ENCODE measurements at places on chromosomes 4 and X. TPM values are rescaled to one million over a fixed set of nuclear protein-coding genes. Genes with fewer than 3 reads are reported as not detected.

GRCh38 chr4:127846061-127846460 is 34.6 kb upstream of the PLK4 start:
- no peak for DNase-seq

DNA sequence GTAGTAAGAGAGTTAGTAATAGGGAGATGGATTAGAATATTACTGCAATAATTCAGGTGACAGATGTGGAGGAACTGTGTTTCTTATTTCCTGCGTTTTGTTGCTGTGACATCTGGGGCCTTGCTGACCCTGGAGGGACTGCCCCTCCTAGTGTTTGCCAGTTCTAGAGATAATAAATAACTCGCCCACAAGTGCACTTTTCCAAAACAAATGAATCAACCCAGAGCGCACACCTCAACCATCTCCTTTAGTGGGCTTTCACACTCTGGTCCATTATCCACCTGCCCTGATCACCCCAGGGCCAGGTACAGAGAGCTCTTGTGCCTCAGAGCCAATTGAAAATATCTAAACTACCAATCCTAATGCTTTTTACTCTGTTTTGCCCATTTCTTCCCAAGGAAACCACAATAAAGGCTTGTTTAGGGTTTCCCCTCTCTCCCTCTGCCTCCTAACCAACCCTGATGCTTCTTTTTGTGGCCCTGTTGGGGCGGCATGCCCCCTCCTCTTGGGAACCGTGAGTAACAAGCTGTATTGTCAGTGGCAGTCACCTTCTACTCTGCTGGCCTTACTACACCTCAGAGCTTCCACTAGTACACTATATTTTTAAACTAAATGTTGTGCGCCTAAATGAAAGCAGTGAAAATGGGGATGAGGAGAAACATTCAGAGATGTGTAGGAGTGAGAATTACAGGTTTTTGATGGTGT is 270.5 kb downstream of the TENM3 start:
- DNase-seq: no peak

- DNase-seq: no peak
Observed at GRCh38 chr4:25100710-25101109, 59.5 kb downstream of the SEPSECS start.

Gene FRG2
- not detected for total RNA-seq

DNA sequence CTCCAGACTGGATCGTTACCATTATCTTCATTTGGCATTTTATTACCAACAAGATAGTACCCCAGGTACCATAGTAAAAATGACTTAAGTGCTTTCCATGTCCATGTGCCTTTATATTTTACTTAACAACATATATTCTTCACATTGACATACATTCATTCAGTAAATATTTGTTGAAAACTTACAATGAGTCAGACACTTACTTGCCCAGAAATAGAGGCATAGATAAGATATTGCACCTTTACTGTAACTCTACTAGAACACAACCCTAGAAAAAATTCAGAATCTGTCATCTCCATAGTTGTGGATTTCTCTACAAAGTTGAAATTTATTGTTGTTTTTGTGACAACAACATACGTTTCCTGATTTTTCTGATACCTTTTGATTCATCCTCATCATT is 640.6 kb downstream of the RPA4 start:
- DNase-seq: no peak

GRCh38 chr4:141711211-141711610 is 74.8 kb downstream of the IL15 start:
- DNase-seq: no peak

Gene CLDN22
- not detected for total RNA-seq

Gene DOK7
- 0.22 TPM for total RNA-seq

GRCh38 chr4:184476695-184477094 is 2.3 kb upstream of the IRF2 start:
- no peak for DNase-seq

DNA sequence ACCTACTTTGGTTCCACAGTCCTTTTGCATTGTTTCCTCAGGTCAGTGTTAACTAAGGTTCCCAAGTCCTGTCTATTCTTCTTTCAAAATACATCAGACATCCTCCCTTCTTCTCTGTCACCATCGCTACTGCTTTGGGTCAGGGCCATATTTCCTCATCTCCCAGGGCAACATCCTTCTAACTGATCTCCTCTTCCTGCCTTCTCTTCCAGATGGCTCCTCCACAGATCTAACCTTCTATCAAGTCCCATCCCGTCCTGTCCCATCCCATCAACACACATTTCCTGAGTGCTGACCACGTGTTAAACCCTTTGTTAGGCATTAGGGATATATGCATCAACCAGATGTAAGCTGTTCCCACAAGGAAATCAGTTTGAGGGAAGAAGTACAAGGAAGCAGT is 25.9 kb downstream of the PLAC1 start:
- no peak for DNase-seq

DNA sequence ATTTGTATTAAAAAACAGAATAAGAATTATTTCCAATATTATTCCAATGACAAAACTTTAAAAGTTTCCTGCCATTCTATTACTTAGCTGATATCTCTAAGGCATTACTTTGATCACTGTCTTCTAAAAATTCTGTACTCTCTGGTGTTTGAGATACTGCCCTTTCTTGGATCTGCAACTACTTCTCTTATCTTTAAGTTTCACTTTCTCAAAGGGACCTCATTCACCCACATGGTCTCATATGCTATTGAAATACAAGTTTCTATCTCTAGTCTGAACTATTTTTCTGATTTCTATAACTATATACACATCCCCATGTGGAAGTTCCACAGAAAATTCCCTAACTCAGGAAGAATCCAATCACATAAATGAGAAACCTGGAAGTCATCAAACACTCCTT is 22.2 kb downstream of the TMPRSS11E start:
- DNase-seq: no peak

Gene SLC4A4
- 1.1 TPM for total RNA-seq

GRCh38 chr4:105451346-105451745 is 22.5 kb downstream of the PPA2 start:
- DNase-seq: no peak

Gene TMPRSS11B
- not detected for total RNA-seq

DNA sequence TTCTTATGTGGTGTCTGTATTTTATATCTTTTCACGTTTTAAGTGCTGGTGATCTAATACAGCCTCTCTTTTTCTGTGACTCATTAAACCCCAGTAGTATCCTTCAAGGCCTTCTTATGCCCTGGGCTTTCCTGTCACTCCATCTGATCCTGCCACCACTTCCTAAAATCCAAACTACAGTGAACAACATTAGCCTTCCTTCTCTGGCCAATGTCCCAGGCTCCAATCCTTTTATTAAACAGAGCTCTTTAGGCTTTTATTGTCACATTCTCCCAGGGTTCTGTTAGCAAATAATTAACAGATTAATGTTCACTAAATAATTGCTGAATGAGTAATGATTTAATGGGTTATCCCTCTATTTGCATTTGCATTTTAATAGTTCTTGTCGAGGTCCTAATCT is 47.9 kb upstream of the ITM2A start:
- DNase-seq: no peak

Measured in WTC11 (cell line).